ENCODE measurements at places on chromosomes 12 and 14. TPM values are rescaled to one million over a fixed set of nuclear protein-coding genes. Genes with fewer than 3 reads are reported as not detected.

Gene PIK3C2G
- not detected for total RNA-seq

- no peak for DNase-seq
Observed at GRCh38 chr12:23352670-23353069, 596.8 kb downstream of the SOX5 start.

Gene PPP1R36
- 1.2 TPM for total RNA-seq

Gene ASCL1
- total RNA-seq: not detected

Gene LTBP2
- total RNA-seq: 2.5 TPM

DNA sequence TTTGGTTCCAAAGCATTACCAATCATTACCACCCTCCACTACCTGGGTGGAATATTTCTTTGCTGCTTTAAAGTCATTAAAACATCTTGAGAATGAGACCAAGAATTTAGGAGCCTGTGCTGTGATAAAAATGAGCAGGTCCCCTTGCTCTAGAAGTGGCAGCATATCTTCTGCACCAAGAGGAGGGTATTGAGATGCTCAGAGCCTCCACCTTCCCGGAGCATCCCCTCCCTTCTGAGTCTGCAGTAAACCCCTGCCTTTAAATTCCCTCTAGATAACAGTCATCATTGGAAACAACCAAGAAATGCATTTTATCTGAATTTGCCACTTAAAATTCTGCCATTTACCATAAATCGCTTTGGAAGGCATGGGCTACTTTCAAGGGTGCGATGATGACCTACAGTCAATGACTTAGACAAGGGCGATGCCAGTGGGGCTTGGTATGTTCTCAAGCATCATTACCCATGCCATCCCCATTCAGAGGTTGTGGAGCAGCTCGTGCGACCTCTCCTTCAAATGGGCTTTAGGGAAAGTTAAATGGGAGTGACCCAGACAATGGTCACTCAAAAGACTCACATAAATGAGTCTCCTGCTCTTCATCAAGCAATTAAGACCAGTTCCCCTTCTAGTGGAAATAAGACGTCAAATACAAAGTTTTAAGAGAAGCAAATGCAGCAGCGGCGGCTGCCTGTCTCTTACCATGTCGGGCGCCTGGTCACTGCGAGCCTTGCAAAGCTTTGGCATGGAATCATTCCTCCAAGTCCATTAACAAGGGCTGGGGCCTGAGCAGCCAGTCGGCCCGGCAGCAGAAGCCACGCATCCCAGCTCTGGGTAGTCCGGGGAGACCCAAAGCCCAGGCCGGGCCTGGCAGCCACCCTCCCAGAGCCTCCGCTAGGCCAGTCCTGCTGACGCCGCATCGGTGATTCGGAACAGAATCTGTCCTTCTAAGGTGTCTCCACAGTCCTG, 334.5 kb downstream of the TMEM121 start:
- peak; percentile 8 for DNase-seq

Gene IAPP
- not detected for total RNA-seq

Gene AEBP2
- total RNA-seq: 68.4 TPM

DNA sequence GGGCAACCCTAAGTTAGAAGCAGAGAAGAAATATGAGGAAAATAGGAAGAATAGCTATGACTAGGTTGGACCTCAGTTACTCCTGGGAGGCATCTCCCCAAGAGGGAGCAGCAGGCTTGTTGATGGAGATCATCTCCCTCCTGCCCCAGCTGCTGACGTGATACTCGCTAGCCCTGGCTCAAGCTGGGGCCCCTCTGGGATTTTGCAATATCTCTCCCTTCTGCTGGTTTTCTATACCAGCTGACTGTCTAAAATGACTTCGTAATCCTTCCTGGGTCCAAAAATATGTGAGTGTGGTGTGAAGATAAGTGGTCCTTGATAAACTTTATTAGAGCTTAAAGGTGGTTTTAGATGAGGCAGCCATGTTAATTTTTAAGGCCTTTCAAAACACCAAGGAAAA, 4.5 kb upstream of the HECTD4 start:
- DNase-seq: peak; percentile 41

- no peak for DNase-seq
Observed at GRCh38 chr12:47247418-47247817, 167.7 kb upstream of the AMIGO2 start.

Gene FRS2
- 65.8 TPM for total RNA-seq

GRCh38 chr12:69106482-69107118, 132.8 kb upstream of the CPSF6 start:
- DNase-seq: no peak

DNA sequence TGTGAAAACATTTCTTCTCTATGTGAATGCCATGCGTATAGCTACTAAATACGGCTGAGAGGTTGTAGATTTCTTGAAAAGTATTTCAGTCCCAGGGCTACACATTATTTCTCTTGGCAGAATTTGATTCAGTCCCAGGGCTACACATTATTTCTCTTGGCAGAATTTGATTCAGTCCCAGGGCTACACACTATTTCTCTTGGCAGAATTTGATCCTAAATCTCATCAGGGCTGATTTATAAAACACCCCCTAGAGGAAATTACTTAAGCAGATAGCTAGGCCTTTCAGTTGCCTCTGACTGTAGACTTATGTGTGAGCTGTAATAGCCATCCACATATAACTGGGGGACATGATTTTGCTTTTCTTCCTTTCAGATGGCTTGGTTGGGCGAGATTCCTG, 50.4 kb downstream of the AK7 start:
- DNase-seq: no peak

- no peak for DNase-seq
Observed at GRCh38 chr12:82174383-82174782, 183.8 kb downstream of the CCDC59 start.

- DNase-seq: no peak
Observed at GRCh38 chr14:74592476-74593201, 19.4 kb downstream of the LTBP2 start.

Data from endodermal cell (in vitro differentiated cells).